Fibroblast of skin of abdomen (primary cell): ENCODE measurements at places on chromosomes 5 and 9.

GRCh38 chr5:157115012-157115411 lies 6.2 kb upstream of the HAVCR2 start:
- DNase-seq: no peak

GRCh38 chr5:76245590-76245989 lies 157.5 kb upstream of the IQGAP2 start:
- no peak for DNase-seq

DNA sequence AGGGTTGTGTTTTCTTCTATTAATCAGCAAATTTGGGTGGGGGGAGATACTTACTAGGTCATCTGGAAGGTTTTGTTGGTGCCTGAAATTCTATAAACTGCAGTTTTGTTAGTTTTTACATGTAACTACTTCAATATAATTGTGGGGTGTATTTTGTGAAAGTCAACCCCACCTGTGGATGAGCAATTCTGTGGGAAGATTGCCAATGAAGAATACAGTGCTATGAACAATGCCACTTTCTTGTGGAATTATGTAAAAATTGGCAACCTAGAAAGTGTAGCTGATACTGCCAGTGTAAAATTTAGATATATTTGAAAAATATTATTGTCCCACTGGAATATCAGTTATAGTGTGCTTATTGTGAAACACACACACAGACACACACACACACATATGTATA lies 80.7 kb downstream of the VCAN start:
- DNase-seq: no peak

- no peak for DNase-seq
Measured at GRCh38 chr5:172837640-172838039, 3.6 kb downstream of the ERGIC1 start.

- DNase-seq: peak; percentile 44
Measured at GRCh38 chr5:174935854-174936474, 211.6 kb downstream of the MSX2 start.

GRCh38 chr5:28862137-28862859 lies 1823.9 kb upstream of the CDH9 start:
- DNase-seq: no peak

GRCh38 chr5:51383131-51384121 lies at the start of gene ISL1:
Gene ISL1, plus strand, starts transcription at chr5:51383448. Its CDS starts 224 bp downstream, at chr5:51383672.
- peak; percentile 67 for DNase-seq

- DNase-seq: peak; percentile 60
Measured at GRCh38 chr5:33306758-33307157, 134.0 kb upstream of the TARS1 start.
